ENCODE measurements at places on chromosomes 2 and 18.

DNA sequence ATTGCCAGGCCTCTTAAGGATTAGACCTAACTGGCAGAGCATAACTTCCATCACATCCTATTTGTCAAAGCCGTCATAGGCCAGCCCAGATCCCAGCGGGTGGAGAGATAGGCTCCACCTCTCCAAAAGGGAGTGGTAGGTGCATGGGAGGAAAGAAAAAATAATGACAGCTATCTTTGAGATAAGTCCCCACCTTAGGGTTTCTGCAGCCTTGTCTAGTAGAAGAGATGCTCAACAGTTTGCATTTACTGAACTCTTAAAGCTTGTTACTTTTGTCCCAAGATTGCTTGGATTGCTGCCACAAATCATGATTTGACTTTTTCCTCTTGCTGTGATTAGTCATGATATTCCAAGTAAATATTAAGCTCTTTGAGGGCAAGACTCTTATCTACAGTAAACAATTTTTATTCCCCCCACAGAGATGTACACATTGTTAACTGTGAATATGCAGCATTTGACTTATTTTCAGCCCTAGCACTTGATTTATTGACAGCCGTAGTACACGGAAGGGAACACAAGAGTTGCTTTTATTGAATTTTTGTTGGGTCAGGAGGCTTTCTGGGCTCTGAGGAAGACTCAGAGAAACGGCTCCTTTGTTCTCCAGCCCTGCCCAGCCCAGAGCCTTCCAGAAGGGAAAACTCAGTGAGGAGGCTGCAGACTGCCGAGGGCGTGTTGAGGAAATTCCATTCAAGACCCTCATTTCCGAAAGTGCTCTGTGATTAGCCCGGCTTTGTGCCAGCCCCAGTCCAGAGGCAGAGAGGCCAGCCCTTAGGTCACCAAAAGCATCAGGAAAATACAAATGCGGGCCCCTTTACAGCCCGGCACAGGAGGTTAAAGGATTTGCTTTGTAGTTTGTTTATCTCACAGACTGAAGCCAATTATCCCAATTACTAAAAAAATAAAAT lies 75.5 kb upstream of the ZNF532 start:
- no peak for DNase-seq

DNA sequence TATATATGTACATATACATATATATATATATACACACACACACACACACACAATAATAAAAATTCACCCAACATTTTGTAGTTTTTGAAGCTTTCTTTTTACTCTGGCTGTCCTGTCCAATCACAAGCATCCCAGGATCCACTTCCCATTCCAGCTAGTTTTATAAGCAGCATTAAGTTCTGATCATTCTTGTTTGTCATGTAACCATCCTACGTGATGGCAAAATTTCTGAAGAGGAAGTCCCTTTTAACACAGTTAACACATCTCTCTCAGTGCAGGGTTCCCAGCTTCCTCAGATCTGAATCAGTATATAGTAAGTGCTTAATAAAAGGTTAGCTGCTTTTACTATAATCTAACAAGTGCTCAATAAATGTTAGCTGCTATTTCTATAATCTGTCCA lies 26.4 kb downstream of the MYOM1 start:
- DNase-seq, result no peak

DNA sequence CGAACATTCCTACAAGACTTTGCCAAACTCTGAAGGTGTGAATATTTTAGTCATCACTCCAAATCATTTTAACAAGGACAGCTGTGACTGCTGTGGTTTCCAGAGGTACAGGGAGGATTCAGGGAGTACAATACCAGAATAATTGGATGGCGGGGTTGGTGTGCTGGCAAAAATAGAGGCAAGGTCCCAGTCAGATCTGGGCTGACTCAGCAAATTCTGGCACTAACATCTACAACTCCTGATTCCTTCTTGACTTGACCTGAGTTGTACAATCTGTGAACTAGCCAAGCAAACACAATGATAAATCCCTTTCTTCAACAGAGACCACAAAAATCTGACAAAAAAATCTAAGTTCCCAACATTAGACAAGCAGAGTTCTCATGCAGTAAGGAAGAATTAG lies 40.4 kb downstream of the RMP24 start:
- no peak for DNase-seq

GRCh38 chr2:161955211-161955610 lies 118.8 kb downstream of the DPP4 start:
- DNase-seq, result no peak

- no peak for DNase-seq
Measured at GRCh38 chr18:26621161-26622026, 73.0 kb upstream of the KCTD1 start.

DNA sequence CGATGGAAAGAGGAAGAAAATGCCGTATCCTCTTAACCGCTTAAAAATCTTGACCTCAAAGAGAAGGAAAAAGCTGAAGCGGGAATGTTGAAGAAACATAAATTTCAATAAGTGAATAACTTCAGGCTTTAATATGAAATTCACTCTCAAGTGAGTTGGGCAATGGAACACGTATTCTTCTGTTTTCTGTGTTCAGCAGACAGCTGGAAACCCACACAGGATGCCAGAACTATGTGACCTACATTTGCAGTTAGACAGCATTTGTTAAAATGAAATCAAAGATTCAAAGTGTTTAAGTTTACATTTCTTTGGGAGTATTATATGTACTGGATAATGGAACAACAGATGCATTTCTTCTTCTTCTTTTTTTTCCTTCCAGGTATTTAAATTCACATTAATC lies 80.5 kb upstream of the SPATS2L start:
- no peak for DNase-seq

DNA sequence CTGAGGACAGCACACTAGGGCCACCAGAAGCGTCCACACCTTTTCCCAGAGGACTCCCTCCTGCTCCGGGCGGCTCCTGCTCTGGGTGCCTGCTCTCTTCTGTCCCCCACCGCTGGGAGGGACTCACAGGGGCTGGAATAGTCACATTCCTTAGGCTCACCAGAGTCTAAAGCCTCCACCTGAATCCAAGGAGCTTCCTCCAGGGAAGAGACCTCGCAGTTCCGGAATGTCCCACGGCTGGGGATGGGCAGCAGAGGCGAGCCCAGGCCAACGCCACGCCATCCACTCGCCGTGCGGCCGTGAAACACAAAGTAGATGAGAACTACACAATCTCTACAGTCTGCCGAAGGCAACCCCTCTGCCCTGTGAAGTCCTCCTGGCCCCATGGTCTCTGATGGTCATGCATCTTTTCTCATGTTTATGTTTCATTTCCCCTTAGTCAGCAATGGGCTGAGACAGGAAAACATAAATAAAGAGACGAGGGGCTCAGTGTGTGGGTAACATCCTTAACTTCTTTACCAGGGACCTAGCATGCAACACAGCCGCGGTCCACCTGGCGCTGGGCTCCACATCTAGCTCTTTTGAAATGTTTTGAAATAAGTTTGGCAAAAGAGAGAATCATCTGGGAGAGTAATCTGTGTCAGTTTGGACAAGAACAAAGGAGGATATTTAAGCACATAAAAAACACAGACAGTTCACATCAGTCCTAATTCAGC lies 98.4 kb downstream of the PXDN start:
- DNase-seq, result no peak

- DNase-seq, result no peak
Measured at GRCh38 chr18:37297106-37297505, 268.5 kb downstream of the CELF4 start.

- DNase-seq, result no peak
Measured at GRCh38 chr2:67977464-67977863, 85.3 kb downstream of the C1D start.

DNA sequence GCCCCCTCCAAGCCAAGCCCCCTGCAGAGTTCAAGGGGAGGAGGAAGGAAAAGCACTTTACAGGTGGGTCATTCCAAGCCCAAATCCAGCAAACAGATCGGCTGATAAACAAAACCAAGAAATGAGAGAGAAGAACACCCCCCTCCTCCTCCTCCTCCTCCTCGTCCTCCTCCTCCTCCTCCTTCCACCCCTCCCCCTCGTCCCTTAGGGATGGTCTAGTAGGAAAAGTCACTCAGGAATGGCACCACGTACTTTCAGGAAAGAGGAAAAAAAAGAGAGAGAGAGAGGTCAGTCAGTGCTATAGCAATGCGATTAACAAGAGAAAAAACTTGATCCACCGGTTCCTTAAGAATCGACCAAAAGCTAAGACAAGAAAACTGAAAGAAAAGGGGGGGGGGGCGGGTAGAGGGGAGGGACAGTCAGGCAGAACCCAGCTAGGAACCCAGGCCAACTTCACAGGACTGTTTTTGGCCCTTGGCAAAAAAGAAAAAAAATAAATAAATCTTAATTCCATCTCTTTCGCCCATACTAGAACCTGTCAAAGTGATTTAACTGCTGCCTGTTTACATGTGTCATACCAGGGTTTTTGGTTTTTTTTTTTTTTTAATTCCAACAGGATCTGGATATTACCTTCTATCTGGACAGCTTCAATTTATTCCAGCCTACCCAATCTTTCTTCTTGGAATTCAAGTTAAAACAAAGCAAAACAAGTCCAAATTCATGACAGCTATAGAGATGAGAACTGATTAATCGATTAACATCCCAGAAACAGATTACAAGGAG lies 906 bp downstream of the IKZF2 start:
- no peak for DNase-seq

- DNase-seq, result no peak
Measured at GRCh38 chr18:1292167-1292566, 387.5 kb downstream of the ADCYAP1 start.

DNA sequence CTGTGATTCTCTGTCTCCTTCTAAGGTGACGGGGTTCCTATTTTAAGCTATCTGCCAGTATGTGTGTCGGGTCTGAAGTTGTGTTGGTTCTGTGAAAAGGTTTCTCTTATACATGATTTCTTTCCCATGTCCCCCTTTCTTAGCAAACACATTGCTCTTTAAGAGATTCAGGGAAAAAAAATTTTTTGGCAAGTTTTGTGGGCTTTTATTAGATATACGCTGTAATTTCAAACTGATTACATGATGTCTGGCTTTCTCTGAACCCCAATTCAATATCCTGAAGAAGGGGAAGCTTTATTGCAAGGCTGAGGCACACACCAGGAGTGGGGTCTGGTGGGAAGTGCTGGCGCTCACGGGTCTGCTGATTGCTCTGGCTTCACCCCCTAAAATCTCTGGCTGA lies 210.6 kb downstream of the AGPS start:
- DNase-seq, result no peak

- no peak for DNase-seq
Measured at GRCh38 chr2:62462211-62462610, 43.8 kb downstream of the TMEM17 start.
